ENCODE measurements at places on chromosomes 6 and 20.

DNA sequence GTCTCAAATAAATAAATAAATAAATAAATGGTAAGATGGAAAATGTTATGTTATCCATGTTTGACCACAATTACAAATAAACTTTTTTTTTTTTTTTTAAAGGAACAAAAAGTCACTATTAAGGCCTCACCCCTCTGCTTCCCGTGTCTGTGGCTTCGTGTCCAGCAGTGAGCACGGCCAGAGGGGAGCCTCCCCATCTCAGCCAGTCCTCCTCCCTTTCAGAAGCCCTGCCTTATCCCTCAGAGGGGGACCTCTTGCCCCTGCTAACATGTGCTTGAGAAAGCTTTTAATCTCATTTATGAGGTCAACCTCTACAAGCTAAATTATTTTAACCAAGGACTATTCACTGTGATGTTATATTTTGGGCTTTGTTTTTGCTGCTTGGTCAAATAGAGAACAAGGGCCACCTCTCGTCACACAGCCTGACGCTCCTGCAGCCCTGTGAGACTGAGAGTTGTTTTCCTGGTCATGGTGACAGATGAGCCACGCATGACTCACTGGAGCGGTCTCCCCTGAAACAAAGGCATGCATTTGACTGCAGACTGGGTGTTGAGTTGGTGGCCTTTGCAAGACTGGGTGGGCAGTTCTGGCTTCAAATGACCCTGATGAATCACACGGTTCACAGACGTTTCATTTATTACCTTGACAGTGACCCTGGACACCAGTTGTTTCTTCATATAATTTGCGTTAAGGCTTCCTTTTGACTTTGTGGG lies 131.8 kb downstream of the TIAM2 start:
- no peak for DNase-seq

GRCh38 chr20:38106461-38106860 lies 58.6 kb downstream of the TGM2 start:
- peak; percentile 18 for DNase-seq

- DNase-seq, result no peak
These were observed 93.4 kb downstream of the HIVEP2 start for GRCh38 chr6:142851601-142852000.

DNA sequence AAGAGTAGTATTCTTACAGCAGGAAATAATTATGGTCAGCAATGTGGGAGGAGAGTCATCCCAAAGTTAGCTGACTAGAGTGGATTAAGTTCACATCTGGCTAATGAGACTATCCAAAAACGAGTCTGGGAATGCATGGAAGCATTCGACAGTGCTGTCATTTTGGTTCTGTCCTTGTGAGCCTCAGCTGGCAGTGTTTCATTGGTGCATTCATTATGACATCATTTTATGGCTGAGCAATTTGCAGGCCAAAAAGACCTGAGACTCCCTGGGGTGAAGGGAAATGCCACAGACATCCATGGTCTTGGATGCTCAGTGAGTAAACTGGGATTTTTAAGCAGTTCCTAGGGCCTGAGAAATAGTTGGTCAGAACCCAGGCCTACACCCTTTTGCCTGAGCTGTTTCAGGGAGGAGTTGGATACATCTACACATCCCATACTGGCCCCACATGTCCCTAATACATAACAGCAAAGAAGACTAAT lies 196.4 kb upstream of the CCN2 start:
- DNase-seq, result no peak

DNA sequence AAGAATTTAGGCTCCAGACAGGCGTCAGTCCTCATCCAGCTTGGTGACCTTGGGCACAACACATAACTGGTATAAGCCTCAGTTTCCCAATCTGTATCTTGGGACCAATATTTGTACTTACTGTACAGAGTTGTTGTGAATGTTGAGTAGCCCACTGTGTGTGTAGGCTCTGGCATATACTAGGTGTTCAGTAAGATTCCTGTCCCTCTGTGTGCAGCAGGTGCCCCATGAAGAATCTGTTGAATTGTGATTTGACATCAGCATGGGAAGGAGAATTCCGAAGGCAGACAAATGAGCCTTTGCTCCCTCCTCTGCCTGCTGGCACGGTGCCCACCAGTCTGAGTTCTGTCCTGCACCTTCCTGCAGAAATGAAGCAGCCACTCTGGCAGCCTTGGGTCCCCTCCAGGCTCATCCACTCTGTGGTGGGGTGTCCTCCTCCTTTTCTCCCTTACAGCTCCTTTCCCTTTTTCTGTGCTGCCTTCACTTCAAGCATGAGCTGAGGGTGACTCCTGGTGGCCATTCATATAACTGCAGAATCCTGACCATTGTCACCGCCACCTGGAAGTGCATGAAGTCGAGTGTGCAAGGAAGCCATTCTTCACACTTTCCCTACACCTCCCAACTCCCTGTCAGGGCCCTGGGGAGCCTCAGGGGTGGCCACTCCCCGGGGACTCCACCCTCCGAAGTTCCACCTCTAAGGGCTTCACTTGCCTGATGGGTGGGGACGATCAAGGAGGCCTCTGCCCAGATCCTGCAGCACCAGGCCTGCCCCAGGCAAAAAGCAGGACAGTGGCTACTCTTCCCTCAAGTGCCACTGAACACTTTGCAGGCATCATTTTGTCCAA lies 48.2 kb downstream of the MRPL14 start:
- peak; percentile 75 for DNase-seq

GRCh38 chr20:64070244-64070993 lies 7.4 kb downstream of the TCEA2 start:
- no peak for DNase-seq

DNA sequence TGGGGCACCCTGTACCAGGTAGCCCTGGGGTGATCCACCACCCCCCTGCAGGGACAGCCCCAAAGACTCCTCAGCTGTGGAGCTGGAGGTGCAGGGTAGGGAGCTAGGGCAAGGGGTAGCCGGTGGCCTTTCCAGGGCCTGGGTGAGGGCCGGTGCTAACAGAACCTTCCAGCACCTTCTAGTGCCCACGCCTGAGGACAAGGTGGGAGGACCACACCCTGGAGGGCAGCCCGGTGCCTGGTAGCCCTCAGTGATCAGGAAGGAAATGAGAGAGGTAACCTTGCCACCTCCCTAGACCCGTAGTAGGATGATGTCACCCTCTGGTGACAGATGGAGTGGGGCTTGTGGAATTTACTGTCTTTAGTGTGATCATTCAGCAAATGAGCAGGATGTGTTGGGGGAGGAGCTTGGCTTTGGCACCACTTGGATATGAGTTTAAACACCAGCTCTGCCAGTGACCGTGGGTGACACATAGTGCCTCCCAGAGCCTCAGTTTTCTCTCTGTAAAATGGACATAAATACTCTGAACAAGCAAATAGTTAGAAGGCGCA lies 187.7 kb downstream of the NFATC2 start:
- no peak for DNase-seq

DNA sequence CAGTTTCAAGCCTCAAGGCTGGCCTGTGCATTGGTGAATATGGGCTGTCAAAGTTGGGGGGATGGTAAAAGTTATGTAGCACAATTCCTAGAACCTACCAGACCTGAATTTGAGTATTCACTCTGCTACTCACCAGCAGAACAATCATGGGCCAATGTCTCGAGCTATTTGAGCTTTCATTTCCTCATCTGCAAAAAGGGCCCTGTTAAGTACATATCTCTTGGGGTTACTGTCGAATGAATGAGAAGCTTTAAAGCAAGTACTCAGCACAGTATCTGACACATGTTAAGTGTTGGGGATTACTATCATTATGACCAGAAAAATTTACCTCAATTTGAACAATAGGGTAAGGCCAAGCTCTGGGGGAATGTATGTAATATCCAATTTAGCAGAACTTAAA lies 13.5 kb upstream of the ENPP4 start:
- DNase-seq, result no peak

- no peak for DNase-seq
These were observed 173.5 kb downstream of the SLC35F1 start for GRCh38 chr6:118080547-118080946.

DNA sequence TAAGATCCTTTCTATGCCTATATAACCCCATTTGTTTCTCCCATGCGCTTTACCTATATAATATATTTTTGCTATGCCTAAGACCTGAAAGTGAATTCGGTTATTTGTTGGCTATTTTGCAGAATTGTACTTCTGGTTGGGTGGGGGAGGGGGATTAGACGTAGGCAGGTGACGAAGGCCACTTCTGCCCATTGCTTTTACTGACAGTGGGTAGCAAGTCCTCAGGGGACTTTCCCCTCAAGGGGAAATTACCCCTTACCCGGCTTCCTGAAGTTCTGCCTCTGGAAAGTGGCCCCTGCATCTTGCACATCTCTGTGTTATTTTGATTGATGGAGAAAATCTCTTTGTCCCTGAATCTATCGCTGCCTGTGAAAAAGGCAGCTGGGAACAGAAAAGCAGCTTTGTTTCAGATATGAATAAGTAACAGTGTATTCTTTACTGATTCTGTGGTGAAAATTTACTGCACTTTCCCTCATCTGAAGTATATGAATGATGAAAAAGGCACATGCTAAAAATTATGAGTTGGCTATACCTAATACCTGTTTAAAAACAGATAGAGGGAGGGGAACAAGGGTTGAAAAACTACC lies 133.9 kb downstream of the UTRN start:
- no peak for DNase-seq

- no peak for DNase-seq
These were observed 288.3 kb upstream of the ZNF337 start for GRCh38 chr20:25984933-25985332.

DNA sequence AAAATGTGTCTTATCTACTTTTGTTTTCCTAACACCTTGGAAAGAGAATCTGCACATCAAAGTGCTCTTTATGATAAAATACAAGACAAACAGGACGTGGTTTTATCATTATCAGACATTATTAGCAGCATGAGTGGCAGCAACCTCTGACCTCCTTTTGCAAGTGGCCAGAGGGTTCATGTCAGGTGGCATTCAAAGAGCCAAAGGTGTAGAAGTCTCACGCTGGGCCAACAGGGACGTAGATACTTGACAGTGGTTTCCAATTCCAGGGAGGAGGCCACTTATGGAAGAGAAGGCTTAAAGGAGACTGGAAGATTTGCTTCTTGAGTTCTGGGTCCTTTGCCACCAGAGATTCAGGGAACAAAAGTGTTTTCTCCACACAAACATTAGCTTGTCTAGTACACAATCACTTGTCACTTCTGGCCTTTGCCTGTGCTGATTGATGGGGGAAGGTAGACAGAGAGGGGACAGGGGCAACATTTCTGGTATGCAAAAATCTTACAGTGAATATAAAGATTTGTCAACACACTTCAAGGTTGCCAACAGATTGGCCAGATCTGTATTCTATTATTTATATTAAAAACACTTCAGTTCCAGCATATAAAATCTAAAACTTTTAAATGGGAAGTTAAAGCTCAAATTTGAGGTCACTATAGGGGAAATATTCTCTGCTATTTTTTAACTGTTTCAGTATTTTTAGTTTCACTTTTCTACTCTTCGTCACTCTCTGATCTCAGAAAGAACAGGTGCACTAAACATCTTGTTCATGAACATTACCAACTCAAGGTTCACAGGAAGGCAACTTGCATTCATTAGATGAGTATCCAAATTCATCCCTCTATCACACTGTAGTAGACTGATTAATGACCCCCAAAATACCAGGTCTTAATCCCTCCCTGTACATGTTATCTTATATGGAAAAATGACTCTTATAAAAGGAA lies 52.1 kb upstream of the FBXO30 start:
- DNase-seq, result no peak

- DNase-seq, result no peak
These were observed 197.5 kb downstream of the ISM1 start for GRCh38 chr20:13418263-13419229.

- DNase-seq, result no peak
These were observed 45.6 kb upstream of the FYN start for GRCh38 chr6:111918825-111919224.

- DNase-seq, result no peak
These were observed 305.0 kb upstream of the SULF2 start for GRCh38 chr20:48090314-48090713.

DNA sequence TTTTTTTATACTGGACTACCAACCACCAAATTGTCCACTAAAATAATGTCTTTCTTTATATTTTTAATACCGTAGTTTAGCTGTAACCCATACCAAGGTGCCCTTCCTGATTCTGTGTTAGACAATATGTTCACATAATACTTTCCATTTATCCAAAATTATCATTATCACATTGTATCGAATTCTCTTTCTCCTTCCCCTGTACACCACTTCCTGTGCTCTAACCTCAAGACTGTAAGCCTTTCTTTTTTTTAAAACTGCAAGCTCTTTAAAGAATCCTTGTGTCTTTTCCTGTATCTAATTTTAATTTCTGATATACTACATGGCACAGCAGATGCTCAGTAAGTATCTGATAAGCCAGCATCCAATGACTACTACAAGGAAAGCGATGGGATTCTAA lies 917.5 kb downstream of the EYS start:
- no peak for DNase-seq

DNA sequence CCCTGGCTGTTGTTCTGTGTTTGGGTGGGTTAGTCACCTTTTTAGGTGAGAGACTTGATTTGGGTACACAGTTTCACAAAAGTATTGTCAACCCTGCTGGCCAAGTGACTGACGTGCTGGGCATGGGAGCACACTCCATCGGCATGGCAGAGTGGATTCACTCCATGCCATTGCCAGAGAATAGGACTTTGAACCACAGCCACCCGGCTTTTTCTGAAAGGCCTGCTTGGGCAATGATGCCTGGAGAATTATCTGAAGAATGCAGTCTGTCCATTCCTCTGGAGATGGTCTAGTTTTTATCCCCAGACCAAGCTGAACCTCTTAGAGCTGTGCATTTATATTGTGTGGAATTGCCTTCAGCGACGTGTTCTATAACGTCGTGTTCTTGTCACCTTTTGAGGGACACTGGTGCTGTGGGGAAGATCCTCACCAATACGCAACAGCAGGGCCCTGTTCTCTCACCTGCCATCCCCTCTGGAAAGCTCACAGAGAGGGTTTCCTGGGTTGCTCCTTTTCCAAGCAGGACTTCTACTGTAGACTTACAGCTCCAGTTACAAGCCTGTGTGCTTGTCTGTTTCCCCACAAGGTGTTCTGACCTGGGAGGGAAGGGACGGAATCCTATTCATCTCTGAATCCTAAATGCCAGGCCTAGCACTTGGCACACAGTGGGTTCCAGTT lies 183.4 kb upstream of the AKAP12 start:
- peak; percentile 83 for DNase-seq

GRCh38 chr6:150747155-150747554 lies 118.3 kb upstream of the MTHFD1L start:
- DNase-seq, result no peak

DNA sequence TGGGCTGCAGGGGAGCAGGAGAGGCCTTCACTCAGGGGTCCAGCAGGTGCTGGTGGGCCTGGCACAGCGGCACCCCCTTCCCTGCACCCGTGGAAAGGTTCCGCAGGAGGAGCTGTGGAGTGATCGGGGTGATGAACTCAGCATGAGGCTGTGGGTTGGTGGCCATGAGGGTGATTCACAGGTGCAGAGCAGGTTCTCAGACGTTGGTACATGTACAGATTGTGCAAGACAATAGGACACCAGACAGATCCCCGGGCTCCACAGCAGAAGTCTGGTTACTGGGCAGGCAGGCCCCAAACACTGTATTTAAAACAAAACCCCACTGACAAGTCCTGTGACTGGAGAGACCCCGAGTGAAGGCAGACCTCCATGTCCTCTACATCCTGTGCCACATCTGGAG lies 151.6 kb upstream of the CDH4 start:
- DNase-seq, result no peak

GRCh38 chr6:161493576-161494118 lies 219.8 kb upstream of the AGPAT4 start:
- no peak for DNase-seq

GRCh38 chr6:41255638-41256246 lies 27.6 kb downstream of the TREML4 start:
- peak; percentile 38 for DNase-seq

- DNase-seq, result no peak
These were observed 408.9 kb downstream of the CBLN4 start for GRCh38 chr20:55596431-55596830.

GRCh38 chr6:15247500-15248450 lies 1.9 kb downstream of the JARID2 start:
- peak; percentile 63 for DNase-seq

GRCh38 chr6:19669206-19669605 lies 168.0 kb upstream of the ID4 start:
- DNase-seq, result no peak
